ENCODE measurements at places on chromosomes 12 and 14.

DNA sequence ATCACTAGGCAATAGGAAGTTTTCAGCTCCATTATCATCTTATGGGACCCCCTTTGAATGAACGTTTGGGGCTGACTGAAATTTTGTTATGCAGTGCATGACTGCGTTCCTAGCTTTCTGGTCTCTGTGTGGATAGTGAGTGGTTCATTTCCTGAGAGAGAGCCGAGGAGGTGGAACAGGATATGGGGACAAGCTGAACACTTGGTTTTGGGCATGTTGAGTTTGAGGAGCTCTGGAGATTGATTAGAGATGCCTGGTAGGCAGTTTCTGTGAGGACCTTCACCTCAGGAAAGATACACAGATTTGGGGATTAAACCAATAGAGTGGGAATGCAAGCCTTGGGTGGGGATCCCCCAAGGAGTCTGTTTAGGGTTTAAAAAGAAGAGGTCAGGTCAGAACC, 27.7 kb downstream of the TEAD4 start:
- no peak for DNase-seq

DNA sequence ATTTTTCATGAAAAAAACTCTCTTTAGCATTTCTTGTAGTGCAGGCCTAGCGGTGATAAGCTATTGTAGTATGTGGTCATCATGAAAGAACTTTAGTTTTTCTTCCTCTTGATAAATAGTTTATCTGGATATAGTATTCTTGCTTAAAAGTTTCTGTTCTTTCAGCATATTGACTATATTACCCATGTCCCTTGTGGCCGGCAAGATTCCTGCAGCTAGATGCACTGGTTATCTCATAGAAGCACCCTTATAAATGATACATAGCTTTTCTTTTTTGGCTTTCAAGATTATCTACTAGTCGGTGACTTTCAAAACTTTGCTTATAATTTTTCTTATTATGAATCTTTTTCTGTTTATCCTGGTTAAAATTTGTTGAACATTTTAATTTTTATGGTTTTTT, 234.8 kb downstream of the ALG10 start:
- no peak for DNase-seq

DNA sequence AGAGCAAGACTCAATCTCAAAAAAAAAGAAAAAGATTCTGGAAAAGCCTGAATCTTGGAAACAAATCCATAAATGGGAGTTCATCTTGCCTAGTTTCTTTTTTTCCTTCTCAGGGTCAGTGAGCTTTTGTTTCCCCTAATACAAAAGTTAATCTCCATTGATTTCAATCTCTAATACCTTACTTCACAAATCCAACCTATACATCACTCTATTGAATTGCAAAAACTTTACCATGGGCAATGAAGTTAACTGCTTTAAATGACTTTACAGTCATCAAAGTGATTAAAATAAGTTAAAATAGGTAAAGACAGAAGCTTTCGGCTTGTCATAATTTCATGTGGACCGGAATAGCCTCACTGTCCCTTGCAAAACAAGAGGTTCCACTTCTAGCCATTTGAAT, 1012.7 kb upstream of the SEL1L start:
- no peak for DNase-seq

DNA sequence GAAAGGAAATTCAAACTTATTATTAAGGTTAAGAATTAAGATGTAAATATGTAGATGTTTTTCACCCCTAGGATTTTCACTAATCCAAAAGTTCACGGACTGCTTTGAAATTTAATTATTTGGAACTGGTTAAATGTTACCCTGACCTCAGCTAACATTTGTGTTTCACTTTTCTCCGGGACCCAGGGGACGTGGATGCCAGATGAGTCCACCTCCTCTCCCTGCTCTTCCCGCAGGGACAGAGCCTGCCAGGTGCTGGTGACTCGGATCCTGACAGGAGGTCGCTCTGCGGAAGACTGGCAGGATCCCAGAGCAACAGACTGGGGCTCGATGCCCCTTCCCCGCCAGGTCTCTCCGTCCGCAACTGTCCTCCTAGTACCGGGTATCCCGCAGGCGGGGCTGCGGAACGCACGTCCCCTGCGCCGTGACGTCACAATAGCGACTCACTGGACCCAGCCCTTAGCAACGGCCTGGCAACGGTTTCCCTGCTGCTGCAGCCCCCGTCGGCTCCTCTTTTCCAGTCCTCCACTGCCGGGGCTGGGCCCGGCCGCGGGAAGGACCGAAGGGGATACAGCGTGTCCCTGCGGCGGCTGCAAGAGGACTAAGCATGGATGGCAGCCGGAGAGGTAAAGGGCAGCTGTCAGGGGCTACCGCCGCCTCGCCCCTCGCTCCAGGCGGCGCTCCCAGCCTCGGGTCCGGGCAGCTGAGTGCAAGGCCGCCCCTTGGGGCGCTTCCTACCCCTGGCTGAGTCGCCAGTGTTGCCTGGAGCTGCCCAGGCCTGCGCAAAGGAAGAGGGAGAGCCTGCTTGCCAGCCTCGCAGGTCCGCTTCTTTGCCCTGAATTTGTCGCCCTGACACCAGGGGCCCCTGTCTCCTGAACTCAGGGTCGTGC, at the start of gene SPATA7:
SPATA7 (plus strand) TSS at position 446 of the 890 bp plus-strand sequence; CDS start at position 608, 162 bp downstream.
- DNase-seq, result peak; percentile 81

GRCh38 chr14:37237735-37238200, 40.0 kb downstream of the MIPOL1 start:
- DNase-seq, result no peak

GRCh38 chr12:1540690-1541089, 53.7 kb downstream of the FBXL14 start:
- no peak for DNase-seq

DNA sequence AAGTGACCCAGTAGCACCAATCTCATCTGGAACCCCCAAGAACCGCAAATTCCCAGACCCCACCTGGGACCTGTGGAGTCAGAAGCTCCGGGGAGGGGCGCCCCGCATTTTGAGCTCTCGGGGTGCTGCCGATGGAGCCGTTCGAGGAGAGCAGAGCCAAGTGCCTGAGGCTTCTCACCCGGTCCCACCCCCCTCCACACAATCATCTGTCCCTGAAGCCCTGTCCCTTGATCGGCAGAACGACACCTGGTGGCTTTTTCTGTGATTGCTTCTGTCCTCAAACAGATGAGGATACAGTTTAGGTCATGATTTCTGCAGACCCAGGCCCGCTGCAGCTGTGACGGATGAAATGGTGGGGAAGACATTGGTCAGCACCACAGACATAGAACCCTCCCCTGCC, 74.7 kb downstream of the NOC4L start:
- peak; percentile 18 for DNase-seq

GRCh38 chr12:57469296-57470164, 9.9 kb downstream of the GLI1 start:
- no peak for DNase-seq

All from MM.1S (cell line).